ENCODE measurements at places on chromosomes 5 and 9.

DNA sequence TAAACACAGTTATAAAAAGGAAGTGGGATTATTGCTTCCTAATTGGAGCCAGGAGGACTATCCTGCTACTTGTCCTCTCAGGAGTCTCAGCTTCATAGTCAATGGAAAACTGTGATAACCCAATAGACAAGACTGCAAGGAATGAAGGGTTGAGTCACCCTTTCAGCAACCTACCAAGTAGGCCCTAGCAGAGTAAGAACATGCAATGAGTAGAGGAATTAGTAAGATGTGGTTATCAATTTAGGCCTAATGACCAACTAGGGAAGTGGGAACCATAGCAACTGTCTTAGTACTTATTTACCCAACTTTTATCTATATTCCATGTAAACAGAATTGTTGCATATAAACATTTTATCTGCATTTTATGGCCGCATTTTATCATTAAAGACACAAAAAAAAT, 310.1 kb downstream of the RFX3 start:
- DNase-seq: no peak

GRCh38 chr5:131747180-131748105, 49.4 kb downstream of the FNIP1 start:
- no peak for DNase-seq

DNA sequence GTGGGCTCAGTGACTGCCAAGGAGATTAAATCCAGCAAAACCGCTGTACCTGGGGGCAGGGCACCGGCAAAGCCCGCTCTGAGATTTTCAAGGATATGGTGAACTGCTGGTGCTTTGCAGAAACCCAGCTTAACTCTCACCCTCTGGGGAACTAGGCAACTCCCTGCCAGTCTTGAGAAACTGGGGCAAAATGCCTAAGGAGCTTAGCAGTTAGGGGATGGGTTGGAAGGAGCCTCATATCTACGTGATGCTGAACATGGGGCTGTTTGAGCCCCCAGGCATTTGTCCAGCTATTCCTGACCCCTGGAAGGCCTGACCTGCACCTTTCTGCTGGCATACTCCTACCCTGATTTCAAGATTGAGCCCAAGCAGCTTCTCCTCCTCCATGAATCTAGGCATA, 108.6 kb upstream of the TBC1D2 start:
- no peak for DNase-seq

DNA sequence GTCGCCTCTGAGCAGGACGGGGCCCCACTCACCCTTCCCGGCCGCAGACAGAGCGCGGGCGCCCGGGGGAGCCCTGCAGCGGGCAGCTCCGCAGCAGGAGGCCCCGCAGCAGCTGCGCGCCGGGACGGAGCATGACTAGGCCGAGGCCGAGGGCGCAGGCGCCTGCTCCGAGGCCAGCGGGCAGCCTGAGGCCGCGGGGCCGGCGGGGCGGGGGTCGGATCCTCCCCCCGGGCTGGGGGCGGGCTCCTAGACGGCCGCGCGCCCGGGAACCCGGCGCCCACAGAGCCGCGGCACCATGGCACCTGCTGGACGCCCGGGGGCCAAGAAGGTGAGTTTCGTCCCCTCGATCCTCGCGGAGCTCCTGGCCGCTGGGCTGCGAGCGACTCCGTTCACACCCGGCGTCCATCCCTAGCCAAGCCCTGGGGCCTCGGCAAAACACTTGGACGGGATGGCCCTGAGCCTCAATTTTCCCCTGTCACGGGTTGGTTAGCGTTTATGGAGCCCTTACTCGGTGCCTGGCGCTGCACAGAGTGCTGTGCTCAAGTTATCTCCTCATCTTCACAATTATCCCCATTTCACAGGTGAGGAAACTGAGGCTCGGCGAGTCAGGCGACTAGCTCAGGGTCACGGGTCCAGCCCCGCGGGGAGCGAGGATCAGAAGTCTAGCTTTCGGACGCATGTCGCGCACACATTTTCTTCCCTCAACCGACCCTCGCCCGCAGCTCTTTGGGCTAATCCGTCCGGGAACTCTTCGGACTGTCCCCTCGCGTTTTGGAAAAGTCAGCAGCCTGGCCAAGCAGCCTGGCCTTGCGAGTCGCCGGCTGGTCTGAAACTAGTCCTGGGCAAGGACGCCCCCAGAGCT, at the start of the genes BHMT2 and DMGDH:
TSS of gene BHMT2 (plus strand) at position 280 of the 862 bp plus-strand sequence. CDS start at position 296, 16 bp downstream.
TSS of gene DMGDH (minus strand) at position 187 of the 862 bp plus-strand sequence. CDS start at position 133, 54 bp downstream.
- DNase-seq: no peak

DNA sequence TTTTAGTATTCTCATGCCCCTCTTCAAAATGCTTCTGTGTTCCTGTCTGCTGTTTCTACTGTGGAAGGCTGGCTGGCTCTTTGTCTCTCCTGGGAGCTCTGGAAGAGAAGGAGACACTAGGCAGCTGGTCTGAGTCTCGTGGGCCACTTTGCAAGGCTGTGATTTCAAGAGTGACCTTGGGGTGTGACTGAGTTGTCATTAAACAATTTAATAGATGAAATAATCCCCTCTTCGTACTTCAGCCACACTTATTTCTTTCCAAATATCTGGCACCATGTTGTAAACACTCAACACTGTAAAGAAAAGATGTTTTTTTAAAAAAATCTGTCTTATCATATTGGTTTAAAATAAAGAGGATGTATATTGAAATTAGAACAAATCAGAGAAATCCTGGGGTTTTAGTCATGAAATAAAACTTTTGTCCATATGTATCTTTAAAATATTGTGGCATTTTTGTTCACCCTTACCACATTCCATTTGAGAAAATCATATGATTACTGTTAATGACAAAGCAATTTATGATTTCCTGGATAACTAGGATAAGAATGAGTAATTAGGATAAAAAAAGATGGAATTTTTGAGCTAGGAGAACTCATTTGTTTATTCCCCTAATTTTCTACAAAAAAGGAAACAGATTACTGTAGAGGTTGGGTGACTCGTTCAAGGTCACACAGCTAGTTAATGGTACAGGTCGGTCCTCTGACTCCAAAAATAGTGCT, 200.8 kb downstream of the MAT2B start:
- DNase-seq: peak; percentile 4

DNA sequence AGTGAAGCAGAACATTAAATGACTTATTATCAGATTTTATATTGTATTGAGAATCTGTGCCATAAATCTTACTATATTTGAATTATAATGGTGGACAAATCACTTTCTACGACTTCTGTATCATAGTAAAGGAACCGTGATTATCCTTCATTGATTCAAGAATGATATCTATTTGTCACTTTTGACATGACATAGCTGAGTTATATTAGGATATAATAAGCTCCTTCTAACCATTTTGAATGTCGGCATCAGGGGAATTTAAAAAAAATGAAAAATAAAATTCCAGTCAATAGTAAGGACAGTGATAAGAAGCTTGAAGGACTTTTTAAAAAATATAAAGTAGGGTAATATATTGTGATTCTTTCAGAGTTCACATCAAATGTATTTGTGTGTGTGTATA, 338.9 kb upstream of the ACO1 start:
- no peak for DNase-seq

DNA sequence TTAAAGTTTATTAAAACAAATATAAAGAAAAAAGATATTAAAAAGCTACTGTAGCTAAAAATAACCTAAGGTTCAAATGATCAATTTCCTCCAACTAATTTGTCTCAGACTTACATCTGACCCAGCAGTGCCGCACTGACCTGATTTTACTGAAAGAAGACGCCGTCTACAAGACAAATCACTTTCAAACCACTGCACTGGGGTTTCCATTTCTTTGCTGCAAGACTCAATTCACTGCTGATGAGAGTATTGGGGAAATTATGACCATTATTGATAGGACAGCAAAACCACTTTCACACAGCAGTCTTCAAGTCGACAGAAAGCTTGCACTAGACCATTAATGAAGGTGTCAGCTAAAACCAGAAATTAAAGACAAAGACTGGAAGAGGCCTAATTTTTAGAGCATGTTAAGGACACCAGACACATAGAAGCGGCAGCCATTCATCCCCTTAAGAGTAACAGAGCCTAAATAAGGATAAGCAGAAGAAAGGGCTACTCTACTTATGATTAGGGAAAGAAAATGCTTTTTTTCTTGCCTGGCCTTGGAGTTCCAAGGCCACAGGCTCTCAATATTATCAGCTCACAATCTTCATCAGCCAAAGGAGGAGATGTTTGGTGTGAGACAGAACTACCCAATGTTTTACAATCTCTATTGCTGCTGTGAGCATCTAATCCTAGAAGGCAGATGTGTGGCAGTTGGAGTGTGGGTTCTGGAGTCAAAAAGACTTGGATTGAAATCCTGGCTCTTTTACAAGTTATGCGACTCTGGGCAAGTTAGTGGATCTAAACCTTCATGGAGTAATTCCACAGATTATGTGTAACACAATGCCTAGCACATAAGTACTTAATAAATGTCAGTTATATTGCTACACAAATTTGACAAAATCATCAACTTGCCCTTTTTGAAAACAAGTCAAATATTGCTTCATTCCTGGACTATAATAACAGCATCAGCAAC, 190.7 kb downstream of the MAPKAP1 start:
- no peak for DNase-seq

DNA sequence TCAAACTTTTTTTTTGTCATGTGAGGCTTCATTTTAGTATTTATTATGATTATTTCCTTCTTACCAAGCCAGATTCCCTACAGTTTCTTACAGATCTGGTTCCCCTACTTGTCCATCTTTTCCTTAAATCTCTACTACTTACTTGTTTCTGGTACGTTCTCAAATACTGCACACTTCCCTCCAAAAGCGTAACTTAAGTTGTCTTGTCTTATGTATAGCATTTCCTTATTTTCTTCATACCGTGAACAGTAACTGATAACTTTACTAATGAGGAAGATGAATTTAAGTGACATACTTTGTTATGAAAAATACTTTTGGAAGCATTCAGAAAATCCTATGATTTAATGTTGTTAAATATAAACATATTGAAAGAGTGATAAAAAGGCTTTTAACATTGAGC, 67.3 kb downstream of the PARP8 start:
- no peak for DNase-seq

GRCh38 chr5:59522201-59522831, 371.2 kb downstream of the PDE4D start:
- DNase-seq: no peak

- no peak for DNase-seq
Observed at GRCh38 chr5:163660486-163660885, 155.1 kb downstream of the MAT2B start.

GRCh38 chr5:120396186-120396585, 67.9 kb upstream of the PRR16 start:
- peak; percentile 47 for DNase-seq

DNA sequence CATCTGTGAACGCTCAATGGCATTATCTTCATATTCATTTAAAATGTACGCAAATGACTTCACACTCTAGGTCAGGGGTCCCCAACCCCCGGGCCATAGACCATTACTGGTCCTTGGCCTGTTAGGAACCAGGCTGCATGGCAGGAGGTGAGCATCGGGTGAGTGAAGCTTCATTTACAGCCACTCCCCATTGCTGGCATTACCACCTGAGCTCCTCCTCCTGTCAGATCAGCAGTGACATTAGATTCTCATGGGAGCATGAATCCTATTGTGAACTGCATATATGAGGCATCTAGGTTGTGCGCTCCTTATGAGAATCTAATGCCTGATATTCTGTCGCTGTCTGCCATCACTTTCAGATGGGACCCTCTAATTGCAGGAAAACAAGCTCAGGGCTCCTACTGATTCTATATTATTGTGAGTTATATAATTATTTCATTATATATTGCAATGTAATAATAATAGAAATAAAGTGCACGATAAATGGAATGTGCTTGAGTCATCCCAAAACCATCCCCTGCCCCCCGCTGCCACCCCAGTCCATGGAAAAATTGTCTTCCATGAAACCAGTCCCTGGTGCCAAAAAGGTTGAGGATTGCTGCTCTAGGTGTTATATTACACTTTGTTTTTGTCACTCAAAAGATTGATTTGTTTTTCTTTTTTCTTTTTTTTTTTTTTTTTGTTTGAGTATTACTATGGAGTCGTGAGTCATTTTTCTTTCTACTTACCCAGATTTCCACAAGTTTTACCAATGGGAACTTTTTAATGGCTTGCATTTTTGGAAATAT, 127.2 kb downstream of the DOCK8 start:
- no peak for DNase-seq

All from AG04449 (cell line).